ENCODE measurements at places on chromosomes 12 and 14.
A peak's percentile ranks its signal among the peaks of the same experiment; 100 is the strongest.

DNA sequence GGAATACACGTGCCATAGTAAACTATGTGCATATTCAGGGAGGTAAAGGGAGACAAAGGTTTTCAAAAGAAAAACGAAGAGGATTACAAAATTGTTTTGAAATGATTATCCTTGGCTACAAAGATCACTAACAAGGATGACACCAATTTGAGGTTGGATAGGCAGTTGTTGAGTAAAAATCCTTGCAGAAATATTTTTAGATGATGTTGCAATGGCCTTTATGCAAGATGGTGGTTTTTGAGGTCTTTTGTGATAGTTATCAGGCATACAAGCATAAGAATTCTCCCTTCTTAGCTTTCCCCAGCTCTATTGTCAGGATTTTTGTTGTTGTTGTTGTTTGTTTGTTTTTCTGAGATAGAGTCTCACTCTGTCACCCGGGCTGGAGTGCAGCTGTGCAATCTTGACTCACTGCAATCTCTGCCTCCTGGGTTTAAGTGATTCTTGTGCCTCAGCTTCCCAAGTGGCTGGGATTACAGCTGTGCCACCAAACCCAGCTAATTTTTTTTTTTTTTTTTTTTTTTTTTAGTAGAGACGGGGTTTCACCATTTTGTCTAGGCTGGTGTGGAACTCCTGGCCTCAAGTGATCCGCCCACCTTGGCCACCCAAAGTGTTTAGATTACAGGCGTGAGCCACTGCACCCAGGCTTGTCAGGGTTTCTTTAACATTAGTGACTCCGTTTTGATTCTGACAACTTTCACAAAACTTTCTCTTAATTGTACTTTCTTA is 7.8 kb downstream of the RNASE1 start:
- DNase-seq = no peak

- DNase-seq = peak; percentile 36
Observed at GRCh38 chr12:51970904-51971646, 19.6 kb downstream of the ACVR1B start.

- DNase-seq = peak; percentile 43
Observed at GRCh38 chr12:49264466-49264872, 413 bp upstream of the TUBA1C start.

GRCh38 chr12:12008931-12009611 is 61.7 kb upstream of the BCL2L14 start:
- peak; percentile 57 for DNase-seq

GRCh38 chr12:130031571-130032189 is 127.9 kb upstream of the TMEM132D start:
- peak; percentile 39 for DNase-seq

GRCh38 chr12:15472036-15472435 is 149.7 kb downstream of the PTPRO start:
- no peak for DNase-seq

- peak; percentile 40 for DNase-seq
Observed at GRCh38 chr12:1277905-1278304, 286.9 kb downstream of the ERC1 start.

- no peak for DNase-seq
Observed at GRCh38 chr12:131437706-131438492, 273.0 kb upstream of the SFSWAP start.

GRCh38 chr14:89899291-89899690 is 55.2 kb downstream of the EFCAB11 start:
- no peak for DNase-seq

DNA sequence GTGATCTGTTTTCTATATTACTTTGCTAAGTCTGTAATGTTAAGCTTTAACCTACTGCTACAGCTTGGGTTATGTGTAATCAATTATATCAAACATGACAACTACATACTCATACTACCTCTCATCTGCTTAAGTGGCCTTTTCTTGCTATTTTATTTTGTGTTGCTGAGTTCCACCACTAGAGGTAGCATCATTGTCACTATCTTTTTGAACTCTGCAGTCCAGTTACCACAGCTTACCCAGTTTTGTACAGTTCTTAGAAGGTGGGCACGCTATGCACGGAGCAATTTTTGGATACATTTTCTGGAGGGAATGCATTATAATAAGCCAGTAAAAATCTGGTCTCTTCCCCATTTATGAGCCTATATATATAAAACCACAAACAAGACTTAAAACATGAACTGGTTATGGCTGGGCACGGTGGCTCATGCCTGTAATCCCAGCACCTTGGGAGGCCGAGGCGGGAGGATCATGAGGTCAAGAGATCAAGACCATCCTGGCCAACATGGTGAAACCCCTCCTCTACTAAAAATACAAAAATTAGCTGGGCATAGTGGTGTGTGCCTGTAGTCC is 48.5 kb downstream of the SAV1 start:
- DNase-seq = peak; percentile 15

GRCh38 chr14:25750436-25750835 is 700.5 kb upstream of the STXBP6 start:
- no peak for DNase-seq

DNA sequence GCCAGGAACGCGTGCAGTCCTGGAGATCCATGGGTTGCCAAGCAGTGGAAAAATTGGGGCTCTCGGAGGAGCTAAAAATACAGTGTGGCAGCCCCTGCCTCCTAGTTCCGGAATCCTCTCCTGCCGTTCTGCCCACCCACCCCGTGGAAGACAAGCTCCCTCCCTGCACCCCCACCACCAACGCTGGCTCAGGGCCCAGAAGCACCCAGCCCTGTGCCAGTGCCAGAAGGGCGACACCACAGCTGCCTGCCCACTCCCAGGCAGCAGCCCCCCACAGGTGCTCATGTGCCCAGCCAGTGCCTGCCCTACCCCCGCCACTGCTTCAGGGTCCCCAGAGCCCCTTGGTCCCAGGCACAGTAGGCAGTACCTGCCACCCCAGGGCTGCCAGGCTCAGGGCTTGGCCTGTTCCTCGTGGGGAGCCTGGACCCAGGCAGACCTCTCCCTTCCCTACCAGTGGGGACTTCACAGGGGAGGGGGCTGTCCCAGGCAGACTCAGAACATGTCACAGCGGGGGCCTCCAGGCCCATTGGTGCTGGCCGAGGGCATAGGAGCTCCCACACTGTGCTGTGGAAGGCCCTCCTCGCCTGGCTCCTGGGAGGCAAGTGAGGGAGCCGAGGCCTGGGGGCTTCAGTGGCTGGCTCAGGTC is 7.4 kb downstream of the INF2 start:
- DNase-seq = no peak

GRCh38 chr14:21103411-21103709 is 2.5 kb downstream of the TMEM253 start:
- DNase-seq = no peak

DNA sequence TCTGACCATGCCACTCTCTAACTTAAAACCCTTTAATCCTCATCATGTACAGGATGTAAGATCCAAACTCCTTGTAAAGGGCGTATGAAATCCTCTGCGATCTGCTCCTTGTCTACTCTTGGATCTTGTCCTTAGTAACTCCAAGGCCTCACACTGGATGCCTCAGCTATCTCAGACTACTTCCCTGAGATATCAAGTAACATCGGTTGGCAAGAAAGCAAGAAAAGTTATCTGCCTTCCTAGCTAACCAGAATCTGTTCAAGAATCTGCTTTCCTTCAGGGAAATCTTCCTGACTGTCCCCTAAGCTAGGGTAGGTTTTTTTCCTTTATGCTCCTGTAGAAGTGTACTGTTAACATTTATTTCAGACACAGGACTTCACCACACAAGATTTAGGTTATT is 82.6 kb downstream of the TAOK3 start:
- DNase-seq = no peak

- no peak for DNase-seq
Observed at GRCh38 chr12:123059500-123059899, 79.0 kb downstream of the ARL6IP4 start.

- no peak for DNase-seq
Observed at GRCh38 chr14:64790478-64790877, 86.3 kb downstream of the PLEKHG3 start.

DNA sequence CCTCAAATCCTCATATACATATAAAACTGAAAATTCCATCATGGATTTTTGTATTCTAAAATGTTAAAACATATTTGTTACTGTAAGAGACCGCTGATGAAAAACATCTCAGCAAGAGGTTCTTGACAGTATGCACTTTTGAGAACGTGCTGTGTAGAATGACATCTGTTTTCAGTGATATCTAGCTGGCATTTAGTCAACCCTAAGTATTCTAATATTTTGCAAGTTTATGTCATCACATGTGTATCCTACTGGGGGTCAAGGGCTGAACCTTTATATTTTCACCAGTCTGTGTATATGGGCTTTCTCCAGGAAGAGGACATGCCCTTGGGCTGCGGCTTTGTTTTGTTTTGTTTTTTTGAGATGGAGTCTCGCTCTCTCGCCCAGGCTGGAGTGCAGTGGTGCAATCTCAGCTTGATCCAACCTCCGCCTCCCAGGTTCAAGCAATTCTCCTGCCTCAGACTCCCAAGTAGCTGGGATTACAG is 22.0 kb upstream of the YARS2 start:
- DNase-seq = no peak

DNA sequence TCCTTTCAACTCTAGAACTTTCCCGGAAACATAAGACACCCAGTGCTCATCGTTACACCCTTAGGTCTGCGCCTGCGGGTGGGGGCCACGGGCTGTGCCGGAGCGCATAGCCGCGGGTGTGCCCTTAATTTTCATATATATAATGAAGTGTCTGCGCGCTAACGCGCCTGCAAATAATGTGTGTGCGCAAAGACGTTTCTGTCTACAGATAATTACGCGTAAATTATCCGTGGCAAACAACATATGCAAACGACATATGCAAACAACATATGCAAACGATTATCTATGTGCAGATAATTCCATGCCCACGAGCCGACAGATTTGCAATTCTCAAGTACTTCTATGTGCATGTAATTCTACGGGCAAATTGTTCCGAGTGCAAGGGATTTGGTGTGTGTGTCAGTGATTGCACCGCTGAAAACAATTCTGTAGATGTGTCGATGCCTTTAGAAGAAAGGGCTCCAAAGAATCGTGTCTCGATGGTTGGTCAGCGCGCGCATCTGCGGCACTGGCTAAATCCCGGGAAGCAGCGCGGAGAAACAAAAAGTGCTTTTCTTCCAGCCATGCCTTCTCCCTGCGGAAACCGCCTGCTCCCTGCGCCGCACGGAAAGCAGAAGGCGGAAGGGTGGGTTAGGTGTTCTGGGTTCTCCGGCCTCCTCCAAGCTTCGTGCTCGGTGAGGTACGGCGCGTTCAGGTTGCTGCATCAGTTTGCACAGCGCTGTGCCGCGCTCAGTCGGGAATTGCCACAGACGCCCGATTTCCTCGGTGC is 34.5 kb upstream of the TBX5 start:
- DNase-seq = no peak

- DNase-seq = no peak
Observed at GRCh38 chr12:97968641-97969197, 506.1 kb downstream of the RMST start.

GRCh38 chr12:8904665-8905064 is 9.6 kb upstream of the PHC1 start:
- no peak for DNase-seq

- DNase-seq = no peak
Observed at GRCh38 chr12:79597910-79598309, 92.9 kb downstream of the PAWR start.

DNA sequence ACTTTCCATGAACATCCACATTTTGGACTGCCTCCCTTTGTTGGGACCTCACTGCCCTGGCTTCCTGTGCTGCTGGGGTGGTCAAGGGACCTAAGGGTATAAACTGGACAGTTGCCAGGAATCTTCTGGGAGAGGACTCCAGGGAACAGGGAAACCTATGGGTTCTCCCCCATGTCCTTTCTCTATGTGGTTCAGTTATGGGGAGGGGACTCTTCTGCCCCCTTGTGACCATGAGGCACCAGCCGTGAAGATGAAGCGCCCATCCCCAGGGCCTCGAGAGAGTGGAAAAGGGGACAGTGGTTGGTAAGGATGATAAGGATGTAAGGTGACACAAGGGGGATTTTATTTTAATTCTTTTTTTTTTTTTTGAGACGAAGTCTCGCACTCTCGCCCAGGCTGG is 177.0 kb upstream of the TMEM132C start:
- no peak for DNase-seq

DNA sequence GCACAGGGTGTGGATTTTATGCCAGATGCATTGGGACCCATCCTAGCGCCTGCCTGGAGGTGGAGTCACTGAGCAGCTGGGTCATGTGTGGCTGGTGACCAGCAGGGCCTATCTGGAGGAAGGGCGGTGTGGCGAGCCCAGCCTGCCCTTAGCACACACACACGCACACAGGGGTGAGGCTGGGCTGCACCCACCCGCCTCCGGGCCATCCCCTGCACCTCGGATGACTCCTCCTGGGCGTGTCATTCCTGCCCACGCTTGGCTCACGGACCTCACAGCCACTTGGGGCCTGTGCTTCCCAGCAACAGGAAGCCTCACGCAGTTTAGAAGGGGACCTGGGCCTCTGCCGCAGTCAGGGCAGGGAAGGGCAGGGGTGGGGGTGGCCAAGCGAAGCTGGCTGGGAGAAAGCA is 36.2 kb upstream of the FZD10 start:
- no peak for DNase-seq

DNA sequence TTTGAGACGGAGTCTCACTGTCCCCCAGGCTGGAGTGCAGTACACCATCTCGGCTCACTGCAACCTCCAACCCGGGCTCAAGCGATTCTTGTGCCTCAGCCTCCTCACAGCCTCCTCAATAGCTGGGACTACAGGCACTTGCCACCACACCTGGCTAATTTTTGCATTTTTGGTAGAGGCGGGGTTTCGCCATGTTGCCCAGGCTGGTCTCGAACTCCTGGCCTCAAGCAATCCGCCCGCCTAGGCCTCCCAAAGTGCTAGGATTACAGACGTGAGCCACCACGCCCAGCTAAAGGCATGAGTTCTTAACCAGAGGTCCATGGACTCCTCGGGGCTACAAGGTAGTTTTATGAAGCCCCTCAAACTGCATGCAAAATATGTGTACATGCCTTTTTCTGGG is 2.1 kb downstream of the SARNP start:
- no peak for DNase-seq

- no peak for DNase-seq
Observed at GRCh38 chr14:77259025-77259715, 11.8 kb downstream of the NGB start.

DNA sequence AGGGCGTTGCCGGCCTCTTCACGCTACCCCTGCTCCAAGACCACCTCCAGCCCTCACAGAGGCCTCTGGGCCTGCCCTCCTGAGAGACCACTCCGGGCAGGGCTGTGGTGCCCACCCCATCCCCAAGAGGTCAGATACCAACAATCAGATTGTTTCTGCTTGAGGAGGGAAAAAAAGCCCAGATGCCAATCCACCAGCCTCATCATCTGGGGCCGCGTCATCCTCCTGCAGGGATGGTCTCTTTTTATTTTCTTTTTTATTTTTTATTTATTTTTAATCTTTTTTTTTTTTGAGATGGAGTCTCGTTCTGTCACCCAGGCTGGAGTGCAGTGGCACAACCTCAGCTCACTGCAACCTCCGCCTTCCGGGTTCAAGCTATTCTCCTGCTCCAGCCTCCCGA is 93.4 kb downstream of the FBXL14 start:
- DNase-seq = no peak

Data from CD4-positive, alpha-beta T cell treated with Interleukin-1 beta for 1 hour (primary cell).